ENCODE measurements at places on chromosomes 1 and 21.
A peak's percentile ranks its signal among the peaks of the same experiment; 100 is the strongest.

DNA sequence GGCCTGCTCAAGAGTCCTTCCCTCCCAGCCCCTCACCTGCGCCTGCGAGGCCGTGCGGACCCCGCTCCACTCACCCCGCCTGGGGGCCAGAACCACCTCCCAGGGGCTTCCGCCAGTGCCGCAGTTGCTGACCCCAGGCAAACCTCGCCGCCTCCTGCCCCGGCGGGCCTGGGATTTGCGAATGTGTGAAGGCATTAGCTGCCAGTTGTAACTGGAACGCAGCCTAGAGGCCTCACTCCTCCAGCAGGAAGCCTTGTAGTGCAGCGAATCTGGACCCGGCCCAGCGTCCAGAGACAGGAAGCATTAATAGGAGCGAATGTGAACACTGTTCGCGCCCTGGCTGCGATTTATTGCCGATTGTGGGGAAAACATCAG is 140.9 kb upstream of the ARHGEF16 start:
- no peak for DNase-seq

DNA sequence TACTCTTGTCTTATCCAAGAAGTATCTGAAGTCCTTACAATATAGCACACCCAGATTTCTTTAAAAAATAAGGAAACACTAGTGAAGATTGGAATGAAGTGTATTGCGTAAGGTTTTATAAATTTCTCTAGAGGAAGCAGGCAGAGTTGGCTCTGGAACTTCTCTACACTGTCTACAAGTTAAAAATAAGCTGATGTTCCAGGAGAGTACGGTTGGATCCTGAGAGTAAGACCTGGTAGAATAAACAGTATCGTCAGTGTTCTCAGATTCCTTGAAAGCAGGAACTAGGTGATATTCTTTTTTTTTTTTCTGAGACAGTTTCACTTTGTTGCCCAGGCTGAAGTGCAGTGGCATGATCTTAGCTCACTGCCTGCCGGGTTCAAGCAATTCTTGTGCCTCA is 107.9 kb downstream of the USP25 start:
- no peak for DNase-seq

DNA sequence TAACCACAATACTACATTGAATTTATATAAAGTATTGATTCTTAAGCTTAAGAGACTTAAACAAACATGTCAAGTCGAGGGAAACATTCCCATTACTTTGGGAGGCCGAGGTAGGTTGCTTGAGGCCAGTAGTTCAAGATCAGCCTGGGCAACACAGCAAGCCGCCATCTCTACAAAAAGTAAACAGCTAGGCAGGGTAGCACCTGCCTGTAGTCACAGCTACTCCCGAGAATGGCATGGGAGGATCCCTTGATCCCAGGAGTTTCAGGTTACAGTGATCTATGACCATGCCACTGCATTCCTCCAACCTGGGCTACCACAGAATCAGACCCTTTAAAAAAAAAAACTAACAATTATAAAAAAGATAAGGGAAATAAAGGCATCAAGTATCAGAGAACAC is 50.4 kb downstream of the EIF4G3 start:
- no peak for DNase-seq

GRCh38 chr1:61160526-61160925 is 78.2 kb downstream of the NFIA start:
- DNase-seq = no peak

DNA sequence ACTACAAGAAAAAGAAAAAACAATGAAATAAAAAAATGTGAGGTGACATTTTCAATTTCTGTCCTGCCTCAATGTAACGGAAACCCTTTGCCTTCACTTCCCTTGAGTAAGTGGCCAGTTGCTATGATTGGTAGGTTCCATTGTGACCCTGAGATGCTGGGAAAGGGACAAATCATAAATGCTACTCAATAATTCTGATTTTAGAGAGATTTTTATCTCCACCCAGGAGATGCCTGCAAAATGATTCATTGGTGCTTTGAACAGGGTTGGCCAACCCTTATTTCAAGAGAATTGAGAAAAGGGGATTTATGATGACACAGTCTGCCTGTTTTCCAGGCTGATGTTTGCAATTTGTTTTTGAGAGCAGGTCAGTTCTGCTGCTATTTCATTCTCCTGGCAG is 22.5 kb downstream of the XCL1 start:
- no peak for DNase-seq

DNA sequence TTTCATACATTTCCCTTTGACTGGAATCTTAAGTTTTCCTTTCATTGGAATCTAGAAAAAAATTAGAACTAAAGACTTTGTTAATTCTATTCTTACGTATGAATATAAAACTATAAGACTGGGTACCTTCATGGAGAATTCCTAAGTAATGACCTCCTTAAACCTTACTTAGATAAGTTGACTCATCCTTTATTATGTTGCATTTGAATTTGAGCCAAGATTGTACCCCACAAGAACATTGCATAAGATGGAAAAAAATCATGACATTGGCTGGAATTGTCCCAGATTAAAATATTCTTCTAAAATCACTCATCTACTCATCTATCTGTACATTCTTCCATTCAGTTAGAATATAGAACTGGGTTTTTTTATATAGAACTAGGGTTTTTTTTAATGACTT is 137.4 kb downstream of the C1orf21 start:
- no peak for DNase-seq

GRCh38 chr1:110242062-110242461 is 31.9 kb downstream of the KCNC4 start:
- no peak for DNase-seq

- DNase-seq = peak; percentile 69
Measured at GRCh38 chr1:23169727-23170335, 1.2 kb upstream of the LUZP1 start.

DNA sequence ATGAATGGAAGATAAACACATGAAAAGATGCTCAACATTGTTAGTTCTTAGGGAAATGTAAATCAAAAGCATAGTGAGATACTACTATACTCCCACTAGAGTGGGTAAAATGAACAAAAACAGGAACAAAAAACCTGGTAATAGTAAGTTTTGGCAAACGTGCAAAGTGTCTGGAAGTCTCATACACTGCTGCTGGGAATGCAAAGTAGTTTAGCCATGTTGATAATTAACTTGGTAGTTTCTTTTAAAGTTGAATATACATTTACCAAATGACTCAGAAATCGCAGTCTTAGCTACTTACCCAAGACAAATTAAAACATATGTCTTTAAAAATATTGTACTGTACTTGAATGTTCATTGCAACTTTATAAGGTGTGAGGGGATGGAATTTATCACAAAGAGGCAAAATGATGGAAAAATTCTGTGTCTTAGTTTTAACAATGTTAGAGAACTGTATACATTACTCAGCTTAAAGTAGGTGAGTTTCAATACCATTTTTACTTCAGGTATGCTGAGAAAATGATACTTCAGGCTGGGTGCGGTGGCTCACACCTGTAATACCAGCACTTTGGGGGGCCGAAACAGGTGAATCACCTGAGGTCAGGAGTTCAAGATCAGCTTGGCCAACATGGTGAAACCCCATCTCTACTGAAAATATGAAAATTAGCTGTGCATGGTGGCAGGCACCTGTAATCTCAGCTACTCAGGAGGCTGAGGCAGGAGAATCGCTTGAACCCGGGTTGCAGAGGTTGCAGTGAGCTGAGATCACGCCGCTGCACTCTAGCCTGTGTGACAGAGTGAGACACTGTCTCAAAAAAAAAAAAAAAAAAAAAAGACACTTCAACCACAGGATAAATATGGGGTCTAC is 102.3 kb downstream of the PDE4B start:
- DNase-seq = no peak

DNA sequence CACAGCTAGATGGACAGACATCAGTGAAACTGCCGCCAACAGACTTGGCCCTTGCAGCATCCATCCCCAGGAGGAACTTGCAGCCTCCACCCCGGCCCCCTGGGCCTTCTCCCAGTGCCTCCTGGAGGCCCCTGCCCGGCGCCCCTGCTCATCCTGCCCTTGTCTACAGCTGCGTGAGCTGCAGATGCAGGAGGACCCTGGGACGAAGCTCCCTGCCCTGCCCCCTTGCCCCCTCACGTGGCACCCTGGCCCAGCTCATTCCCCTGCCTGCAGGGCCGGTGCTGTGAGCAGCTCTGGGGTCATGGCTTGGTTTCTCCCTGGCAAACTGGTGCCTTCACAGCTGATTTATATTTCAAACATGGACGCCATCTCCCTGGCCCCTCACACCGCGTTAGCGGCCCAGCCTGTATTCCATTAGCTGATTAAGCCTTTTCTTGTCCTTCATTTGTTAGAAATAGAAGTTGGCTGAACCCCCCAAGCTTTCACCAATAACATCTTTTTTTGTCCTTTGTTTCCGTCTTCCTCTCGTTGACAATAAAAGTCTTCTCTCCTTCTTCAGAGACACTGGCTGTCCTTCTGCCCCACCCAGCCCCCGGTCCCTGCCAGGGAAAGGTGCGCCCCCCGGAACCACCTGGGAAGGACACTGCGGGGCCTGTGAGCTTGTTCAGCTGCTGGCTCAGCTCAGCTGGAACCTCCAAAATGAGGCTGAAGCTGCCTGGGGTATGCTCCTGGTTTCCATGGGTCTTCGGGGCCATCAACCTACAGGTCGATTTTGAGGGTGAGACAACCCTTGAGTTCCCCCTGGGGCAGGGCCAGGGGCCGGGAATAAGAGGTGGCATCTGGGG is 34.0 kb upstream of the SLC19A1 start:
- DNase-seq = no peak

DNA sequence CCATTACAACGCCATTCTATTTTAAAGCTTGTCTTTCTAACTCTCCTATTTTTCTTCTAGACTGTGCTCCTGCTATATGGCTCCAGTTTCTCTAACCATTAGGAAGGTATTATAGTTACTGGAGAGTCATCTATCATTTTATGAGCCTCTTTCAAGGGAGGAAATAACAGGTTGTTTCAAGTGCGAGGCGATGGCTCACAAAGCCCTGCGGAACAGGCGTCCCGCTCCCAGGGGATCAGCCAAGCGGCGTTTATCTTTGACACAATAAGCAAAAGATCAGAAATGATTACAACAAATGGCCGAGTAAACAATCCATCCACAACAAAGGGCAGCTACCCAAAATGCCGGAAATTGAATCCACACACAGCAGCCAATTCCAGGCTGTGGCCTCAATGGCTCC is 249.5 kb upstream of the POU3F1 start:
- no peak for DNase-seq

GRCh38 chr1:95095833-95096217 is 21.3 kb upstream of the TLCD4 start:
- no peak for DNase-seq

- no peak for DNase-seq
Measured at GRCh38 chr1:155694167-155694566, 5.3 kb downstream of the DAP3 start.

GRCh38 chr1:169287280-169287679 is 80.3 kb downstream of the NME7 start:
- DNase-seq = no peak

DNA sequence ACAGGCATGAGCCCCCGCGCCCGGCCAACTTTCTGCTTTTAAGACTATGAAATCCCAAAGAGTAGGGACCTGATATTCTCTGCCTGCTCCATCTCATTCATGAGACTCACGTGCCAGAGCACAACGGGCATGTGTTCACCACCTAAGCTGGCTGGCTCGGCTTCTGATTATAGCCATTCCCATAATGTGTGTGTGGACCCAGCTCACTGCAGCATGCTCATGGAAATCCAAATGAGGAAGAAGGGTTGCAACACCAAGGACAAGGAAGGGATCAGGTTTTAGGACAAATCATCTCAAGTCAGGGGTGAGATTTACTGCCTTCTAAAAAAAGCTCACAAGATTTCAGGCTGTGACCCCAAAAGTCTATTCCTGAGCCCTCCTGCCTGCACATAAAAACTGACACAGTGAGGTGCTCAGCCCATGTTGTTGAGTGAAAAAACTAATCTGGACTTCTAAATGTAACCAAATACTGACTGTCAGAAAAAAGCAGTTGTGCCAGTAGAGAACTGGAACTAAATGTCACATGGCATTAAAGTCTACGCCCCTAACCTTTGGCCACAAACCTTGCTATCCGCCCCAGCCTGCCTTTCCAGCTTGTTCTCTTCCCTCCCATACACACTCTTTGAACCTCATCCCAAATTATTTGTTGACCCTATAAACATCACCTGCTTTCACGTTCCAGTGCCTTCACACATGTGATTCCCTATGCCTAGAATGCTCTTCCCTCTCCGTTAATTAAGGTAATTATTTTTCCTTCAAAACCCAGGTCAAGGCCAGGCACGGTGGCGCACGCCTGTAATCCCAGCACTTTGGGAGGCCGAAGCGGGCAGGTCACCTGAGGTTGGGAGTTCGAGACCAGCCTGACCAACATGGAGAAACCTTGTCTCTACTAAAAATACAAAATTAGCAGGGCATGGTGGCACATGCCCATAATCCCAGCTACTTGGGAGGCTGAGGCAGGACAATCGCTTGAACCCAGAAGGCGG is 9.1 kb upstream of the COA7 start:
- DNase-seq = no peak

DNA sequence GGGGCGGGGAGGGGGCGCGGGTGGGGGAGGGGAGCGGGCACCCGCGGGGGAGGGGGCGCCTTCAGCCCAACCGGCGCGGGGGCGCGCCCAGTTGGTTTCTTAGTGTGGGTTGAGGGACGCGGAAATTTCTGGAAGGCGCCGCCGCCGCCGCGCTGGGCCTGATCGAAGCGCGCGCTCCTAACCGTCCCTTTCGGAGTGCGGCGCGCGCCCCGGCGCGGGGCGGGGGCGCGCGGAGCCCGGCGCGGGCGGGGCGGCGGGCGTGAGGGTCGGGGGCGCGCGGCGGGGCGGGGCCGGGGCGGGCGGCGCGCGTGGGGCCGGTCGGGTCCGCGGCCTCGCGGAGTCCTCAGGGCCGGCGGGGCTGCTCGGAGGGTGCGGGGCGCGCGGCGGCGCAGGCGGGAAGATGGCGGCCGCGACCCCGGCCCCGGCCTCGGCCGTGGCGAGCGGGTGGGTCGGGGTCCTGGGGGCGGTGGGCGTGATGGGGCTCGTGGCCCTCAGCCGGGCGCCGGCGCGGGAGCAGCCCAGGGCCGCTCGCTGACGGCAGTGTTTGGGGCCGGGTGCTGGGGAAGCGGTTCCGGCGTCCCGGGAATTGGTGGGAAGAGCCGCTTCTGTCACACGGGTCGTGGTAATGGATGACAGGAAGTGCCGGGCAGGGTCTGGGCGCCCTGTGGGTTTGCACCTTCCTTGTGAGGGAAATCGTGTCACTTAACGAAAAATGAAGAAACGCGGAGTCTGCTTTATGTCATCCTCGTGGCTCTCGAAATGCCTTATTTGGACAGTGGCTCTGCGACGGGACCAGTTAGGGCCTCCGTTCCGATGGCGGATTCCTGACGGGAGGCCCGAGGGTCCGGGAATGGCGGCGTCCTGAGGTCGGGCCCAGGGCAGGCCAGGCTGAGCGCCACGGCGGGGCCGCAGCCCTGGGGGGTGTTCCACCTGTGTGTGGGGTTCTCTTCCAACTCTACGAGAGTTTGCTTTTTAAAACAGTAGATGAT is 764 bp downstream of the PKNOX1 start:
- DNase-seq = peak; percentile 40

Data from NCI-H1694 treated with DMSO at 0.1 percent for 48 hours (cell line).